Cortex of kidney (tissue), 1 donor: ENCODE measurements at places on chromosomes 6 and 20.

DNA sequence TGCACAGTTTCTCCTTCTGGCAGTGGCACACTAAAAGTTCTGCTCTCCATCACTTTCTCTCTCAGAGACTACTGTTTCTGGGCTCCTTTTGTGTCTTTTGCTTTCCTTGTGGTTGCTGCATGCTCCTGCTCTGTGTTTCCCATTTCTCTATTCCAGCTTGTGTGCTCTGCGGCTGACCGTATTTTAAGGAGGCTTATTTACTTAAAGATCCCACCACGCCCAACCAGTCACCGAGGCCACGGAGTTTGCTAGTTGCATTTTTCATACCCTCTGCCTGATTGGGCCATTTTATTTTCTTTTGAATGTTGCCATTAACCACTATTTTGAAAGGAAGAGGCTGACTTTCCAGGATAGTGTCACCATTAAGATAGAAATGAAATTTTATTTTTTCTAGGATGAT lies 626.4 kb upstream of the MMS22L start:
- no peak for DNase-seq

DNA sequence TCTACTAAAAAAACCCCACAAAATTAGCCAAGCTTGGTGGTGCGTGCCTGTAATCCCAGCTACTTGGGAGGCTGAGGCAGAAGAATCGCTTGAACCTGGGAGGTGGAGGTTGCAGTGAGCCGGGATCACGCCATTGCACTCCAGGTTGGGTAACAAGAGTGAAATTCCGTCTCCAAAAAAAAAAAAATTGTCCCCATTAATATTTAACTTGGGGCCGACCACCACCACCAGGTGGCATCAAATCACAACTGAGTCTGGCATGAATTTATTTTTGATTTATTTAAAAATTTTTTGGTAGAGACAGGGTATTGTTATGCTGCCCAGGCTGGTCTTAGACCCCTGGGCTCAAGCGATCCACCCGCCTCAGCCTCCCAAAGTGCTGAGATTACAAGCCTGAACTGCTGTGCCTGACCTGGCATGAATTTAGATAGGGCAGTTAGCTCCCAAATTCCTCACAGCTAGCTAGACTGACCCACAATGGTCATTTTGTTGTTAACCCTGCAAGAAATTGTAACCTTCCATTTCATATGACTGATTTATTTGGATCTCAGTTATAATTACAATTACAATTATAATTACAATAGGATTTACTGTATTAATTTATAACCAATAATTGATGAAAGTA lies 17.1 kb upstream of the BEND3 start:
- no peak for DNase-seq

- no peak for DNase-seq
Observed at GRCh38 chr6:14075095-14075503, 42.5 kb upstream of the CD83 start.

- DNase-seq = no peak
Observed at GRCh38 chr6:170127151-170127550, 163.7 kb downstream of the DLL1 start.

DNA sequence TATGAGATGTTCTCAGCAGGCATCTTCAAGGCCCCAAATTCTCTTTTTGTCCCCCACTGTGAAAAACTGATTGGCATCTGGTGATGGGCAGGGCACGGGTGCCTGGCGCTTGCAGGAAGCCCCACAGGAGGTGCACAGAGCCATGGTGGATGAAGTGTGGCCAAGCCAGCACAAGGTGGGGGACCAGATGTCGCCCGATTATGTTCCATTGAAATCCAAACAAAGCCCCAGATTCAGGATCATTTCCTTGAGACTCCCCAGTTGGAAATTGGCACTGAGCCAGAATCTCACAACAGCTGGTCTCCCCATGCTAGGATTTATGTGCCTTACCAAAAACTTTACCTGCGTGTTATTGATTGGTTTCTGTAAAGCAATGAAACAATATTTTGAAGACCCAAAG lies 186.1 kb downstream of the ADAT2 start:
- no peak for DNase-seq

- no peak for DNase-seq
Observed at GRCh38 chr6:69105288-69105687, 470.2 kb downstream of the ADGRB3 start.

GRCh38 chr6:92341201-92341600 lies 1078.2 kb downstream of the EPHA7 start:
- no peak for DNase-seq

DNA sequence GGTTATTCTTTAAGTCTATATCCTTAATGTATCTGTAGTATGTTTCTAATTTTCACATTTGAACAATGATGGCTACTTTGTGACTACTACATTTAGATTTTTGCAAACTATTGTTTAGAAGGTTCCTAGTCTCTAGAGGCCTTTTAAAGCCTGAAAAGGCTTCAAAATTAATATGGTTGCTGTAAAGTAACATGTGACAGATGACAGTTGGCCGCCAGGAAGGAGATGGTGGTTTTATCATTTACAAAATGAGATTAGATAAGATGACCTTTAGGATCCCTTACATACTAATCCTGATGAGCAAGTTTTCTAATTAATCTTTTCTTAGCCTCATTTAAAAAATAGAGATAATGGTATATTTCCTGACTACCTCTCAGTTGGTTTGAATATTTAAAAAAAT lies 18.8 kb downstream of the SCAF8 start:
- no peak for DNase-seq

- no peak for DNase-seq
Observed at GRCh38 chr20:33280775-33281174, 2.2 kb upstream of the BPIFB1 start.

DNA sequence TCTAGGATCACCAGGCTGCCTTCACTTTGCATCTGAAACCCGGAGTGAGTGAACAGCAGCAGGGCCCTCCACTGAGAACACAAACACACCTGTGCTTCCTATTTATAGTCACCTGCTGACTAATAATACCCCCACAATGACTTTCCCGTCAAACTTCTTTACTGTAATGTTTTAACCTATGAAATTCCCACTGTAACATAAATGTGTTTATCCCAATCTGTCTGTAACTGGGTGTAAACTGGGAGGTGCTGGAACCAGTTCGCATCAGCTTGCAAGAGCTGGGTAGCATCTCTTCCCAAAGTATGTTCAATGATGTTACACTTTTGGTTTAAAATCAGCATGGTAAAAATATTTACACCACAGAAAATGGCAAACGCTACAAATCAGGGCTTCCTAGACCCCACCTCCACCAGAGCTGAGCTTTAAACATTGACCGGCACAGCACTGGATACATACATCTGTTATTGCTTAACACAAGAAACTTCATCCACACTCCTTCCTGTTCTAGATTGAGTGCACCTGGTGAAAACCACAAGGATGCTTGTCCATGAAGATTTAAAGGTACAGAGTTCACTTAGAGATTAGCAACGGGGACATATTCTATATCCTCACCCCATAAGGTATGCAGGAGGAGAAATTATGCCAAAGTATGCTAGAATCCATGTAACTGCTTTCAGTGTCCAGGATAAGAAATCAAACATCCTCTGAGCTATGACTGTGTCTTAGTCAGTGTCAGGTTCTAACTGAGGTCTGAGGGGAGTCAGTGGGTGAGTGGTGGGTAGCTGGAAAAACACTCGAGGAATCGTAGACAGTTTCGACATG lies 79.0 kb downstream of the ALDH8A1 start:
- DNase-seq = no peak

- DNase-seq = no peak
Observed at GRCh38 chr6:163391985-163392384, 22.5 kb upstream of the QKI start.

DNA sequence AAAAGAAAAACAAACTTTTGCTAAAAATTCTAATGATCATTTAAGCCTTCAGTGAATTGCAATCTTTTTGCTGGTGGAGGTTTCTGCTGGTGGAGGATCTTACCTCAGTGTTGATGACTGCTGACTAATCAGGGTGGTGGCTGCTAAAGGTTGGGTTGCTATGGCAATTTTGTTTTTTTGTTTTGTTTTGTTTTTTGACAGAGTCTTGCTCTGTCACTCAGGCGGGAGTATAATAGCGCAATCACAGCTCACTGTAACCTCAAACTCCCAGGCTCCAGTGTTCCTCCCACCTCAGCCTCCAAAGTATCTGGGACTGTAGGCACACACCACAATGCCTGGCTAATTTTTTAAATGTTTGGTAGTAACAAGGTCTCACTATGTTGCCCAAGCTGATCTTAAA lies 94.7 kb downstream of the ANKRD6 start:
- no peak for DNase-seq

DNA sequence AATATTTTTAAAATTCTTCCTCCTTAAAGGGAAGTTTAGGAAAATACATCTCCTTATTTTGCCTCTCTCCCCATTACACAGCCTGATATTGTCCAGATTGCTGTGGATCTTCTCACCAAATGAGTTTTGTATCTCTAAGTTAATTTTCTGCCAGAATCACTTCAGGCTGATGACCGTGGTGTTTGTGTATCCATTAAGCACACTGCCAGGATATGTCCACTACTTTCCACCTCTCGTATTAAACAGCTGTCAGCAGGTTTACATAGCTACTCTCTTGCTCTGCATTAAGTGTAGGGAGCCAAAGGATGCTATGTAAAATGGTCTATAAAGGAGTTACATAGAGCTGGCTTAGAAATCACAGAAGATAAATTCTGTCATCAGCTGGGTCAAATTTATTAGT lies 201.1 kb downstream of the ZFAND3 start:
- DNase-seq = no peak

DNA sequence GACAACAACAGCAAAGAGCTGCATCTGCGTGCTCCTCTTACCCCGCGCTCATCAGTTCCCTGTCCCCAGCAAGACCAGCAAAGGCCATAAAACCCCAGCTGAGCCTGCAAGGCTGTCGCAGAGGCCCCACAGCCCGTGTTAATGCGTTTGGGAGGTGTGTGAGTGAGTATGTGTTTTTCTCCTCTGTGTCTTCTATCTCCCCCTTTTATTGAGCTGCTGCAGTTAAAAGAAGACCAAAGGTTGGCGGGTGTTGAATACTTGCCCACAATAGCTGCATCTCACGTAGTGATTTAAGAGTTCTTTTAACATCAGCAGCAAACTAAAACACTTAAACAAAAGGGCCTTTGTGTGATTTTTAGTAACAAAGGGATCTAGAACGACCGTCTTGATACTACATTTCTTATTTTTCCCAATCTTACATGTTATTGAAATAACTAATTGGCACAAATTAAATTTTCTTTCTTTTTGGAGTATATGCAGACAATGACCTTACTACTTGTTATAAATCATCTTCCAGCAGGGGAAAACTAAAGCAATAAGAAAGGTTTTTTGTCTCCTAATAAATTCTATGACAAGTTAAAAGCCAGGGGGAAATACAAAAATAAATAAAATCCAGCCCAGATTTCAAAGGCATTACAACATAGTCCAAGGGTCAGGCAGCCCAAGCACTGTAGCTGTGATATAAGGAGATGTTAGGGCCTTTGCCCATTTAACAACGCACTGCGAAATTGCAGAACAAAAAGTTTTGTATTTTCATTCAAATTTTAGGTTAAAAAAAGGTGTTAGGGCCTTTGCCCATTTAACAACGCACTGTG lies 27.2 kb upstream of the CNKSR3 start:
- DNase-seq = no peak

DNA sequence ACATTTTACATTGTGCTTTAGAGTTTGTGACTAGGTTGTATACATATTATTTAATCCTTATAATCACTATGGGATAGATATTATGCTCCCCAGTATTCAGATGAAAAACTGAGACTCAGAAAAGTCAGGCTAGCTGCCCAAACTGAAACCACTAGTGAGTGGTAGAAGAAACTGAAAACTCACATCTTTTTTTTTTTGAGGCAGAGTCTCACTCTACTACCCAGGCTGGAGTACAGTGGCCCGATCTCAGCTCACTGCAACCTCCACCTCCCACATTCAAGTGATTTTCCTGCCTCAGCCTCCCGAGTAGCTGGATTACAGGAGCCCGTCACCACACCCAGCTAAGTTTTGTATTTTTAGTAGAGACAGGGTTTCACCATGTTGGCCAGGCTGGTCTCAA lies 22.2 kb downstream of the RNF24 start:
- DNase-seq = no peak

DNA sequence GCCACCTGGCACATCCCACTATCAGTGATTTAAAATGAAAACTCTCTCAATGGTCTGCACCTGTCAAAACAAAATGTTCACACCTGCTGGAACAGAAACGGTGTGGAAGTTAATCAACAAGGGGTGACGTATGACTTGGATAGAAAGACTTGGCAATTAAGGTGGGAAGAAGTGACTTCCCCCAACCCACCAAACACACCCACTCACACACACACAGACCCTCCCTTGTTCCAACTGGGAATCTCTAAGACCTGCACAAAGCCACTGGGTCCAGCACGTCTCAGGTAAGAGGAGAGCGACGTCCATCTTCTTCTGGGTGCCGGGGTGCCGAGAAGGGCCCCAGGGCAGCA lies 25.1 kb upstream of the TCFL5 start:
- DNase-seq = no peak

DNA sequence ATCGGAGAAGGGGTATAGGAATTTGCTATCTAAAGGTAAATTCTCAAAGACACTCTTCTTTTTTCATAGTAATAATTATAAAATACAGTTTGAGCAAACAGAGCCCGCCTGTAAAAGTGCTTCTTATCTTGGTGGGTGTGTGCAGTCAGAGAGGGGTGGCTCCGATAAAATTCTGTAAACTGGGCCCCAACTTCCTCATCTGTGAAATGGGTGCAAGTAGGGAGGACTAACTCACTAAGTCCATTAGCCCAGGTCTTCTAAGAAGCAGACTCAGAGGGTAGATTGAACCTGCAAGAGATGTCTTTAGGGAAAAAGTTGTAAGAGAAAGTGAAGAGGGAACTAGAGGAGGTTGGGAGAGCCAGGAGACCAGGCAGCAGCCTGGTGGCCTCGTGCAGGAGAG lies 245.8 kb upstream of the RREB1 start:
- DNase-seq = no peak

- no peak for DNase-seq
Observed at GRCh38 chr6:151506761-151507160, 12.9 kb downstream of the CCDC170 start.

DNA sequence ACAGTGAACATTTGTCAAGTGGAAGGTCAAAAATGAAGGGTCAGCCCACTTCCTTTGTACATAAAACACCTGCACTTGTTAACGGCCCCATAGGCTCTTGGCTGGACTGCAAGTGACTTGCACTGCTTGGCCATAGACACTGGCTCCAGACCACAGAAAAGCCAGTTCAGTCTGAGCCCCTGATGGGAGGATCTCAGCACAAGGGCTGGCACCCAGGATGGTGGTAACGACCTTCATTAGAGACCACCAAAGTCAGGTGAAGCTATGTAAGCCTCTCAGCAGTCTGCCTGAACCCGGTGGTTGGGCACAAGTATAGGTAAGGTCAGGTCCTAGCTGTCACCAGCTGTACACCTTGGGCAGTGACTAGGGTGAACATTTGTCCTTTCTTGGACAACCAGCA lies 16.1 kb downstream of the PLAGL2 start:
- no peak for DNase-seq

GRCh38 chr6:135782546-135782945 lies 69.0 kb upstream of the PDE7B start:
- no peak for DNase-seq

- DNase-seq = no peak
Observed at GRCh38 chr6:105184921-105185320, 5.1 kb upstream of the POPDC3 start.

- no peak for DNase-seq
Observed at GRCh38 chr6:151701911-151702562, 105.4 kb upstream of the ESR1 start.
